ENCODE measurements at places on chromosomes 1 and 21.
A peak's percentile ranks its signal among the peaks of the same experiment; 100 is the strongest.

- DNase-seq = no peak
Observed at GRCh38 chr1:43238991-43239469, 30.8 kb upstream of the TMEM125 start.

GRCh38 chr1:46623743-46624644 is 7.4 kb upstream of the MOB3C start:
- DNase-seq = no peak

DNA sequence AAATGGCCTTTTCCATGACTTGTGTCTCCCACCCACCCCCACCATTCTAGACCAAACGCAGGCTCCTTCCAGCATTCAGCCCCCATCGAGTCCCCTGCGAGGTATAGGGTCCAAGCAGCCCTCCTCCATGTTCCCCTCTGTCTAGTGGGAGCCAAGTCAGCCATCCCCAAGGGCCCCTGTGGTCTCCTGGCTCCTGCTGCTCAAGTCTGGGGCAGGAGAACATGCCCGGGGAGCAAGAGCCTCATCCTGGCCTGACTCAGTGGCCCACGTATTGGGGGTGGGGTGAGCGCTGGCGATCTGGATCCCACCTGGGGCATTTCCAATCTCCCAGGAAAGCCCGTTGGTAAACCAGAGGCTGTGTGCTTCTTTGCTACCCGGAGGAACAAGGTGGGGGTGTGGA is 4.1 kb upstream of the PRDM16 start:
- DNase-seq = no peak

- DNase-seq = no peak
Observed at GRCh38 chr1:189880135-189880534, 597.5 kb downstream of the BRINP3 start.

- DNase-seq = no peak
Observed at GRCh38 chr1:40432644-40433390, 17.5 kb upstream of the ZFP69B start.

DNA sequence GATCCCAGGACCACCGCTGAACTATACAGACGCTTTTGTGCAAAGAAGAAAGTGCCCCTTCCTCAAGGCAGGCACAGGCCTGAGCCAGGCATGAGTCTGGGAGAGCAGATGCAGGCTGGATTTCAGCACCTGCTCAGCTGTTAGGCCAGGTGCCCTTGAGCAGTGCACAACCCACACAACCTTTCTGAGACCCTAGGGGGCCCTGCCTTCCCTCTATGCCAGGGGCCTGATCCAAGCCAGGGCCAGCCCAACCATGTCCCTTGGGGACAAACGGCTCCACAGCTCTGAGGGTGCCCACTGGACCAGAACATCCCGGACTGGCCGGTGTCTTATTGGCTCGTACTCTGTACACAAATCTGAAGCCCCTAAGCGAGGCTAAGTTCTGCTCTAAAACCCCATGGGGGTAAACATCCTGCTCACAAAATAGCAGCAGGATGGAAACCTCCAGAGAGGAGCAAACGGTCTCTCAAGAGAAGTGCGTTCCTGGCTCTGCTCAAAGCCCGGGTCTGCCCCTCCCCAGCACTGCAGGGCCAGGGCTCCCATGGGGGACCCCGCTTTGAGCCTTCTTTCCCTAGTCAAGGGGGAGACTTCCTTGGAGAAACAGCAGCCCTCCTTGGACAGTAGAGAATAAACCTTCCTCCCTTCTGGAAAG is 275.1 kb downstream of the NPHP4 start:
- DNase-seq = no peak

DNA sequence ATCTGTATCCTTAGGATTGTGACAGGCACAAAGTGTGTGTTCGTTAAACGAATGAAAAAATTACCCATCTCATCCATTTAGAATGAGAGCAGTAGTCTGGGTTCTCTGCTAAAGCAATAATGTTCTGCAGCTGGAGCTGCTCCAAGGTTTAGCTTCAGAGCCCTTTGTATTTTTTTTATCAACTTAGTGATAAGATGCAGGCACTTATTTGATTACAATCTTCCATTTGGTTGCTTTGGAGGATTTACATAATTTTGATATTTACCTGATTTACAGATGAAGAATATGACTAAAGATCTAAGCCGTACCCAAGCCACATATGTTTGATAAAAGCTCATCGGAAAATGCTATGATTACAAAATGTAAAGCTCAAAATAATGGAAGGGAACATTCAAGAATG is 201.2 kb downstream of the KCTD3 start:
- DNase-seq = no peak

DNA sequence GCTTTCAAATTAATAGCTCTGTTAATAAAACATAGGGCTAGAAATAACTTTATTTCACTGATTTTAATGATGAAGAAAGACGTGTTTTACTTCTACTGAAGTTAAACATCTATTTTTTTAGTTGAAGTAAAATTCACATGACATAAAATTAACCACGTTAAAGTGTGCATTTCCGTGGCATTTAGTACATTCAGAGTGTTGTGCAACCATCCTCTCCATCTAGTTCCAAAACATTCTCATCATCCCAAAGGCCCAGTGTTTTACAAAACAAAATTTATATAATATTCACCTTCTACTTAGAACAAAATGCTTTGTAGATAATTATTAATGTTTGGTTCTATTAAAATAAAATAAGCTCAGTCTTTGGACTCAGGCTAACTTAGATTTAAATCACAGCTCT is 108.5 kb upstream of the GNG12 start:
- DNase-seq = no peak

- DNase-seq = no peak
Observed at GRCh38 chr1:115732316-115732715, 36.2 kb downstream of the CASQ2 start.

GRCh38 chr1:149993181-149993580 is 17.3 kb downstream of the OTUD7B start:
- DNase-seq = no peak

- DNase-seq = no peak
Observed at GRCh38 chr1:78676993-78677392, 27.4 kb downstream of the IFI44 start.

- no peak for DNase-seq
Observed at GRCh38 chr1:226706684-226707083, 32.4 kb downstream of the ITPKB start.

GRCh38 chr1:66397192-66397591 is 136.8 kb upstream of the SGIP1 start:
- DNase-seq = peak; percentile 75

- DNase-seq = no peak
Observed at GRCh38 chr1:168380945-168381344, 100.3 kb downstream of the TBX19 start.

- peak; percentile 21 for DNase-seq
Observed at GRCh38 chr1:205324781-205325180, 3.2 kb upstream of the NUAK2 start.

GRCh38 chr1:28796352-28797211 is 15.4 kb upstream of the OPRD1 start:
- no peak for DNase-seq

DNA sequence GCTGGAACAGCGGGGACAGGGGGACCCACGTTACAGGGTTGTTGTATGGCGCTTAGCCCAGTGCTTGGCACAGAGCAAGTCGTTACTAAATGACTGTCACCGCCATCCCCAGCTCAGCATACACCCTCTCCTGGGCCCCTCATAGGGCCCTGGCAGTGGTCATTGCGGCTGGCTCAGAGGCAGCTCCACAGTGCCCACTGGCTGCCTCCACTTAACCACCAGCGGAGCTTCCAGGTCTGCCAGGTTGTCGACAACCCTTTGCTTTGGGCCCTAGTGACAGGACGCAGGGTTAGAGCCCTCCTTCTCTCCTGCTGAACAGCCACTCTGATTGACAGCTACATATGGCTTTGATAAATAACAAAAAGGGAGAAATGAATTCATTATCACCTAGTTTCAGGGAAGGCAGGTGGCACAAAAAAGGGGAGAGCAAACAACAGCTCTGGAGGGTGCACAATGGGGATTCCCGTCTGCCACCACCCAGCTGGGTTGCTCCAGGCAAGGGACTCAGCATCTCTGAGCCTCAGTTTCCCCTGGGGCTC is 4.8 kb downstream of the EFHD2 start:
- no peak for DNase-seq

DNA sequence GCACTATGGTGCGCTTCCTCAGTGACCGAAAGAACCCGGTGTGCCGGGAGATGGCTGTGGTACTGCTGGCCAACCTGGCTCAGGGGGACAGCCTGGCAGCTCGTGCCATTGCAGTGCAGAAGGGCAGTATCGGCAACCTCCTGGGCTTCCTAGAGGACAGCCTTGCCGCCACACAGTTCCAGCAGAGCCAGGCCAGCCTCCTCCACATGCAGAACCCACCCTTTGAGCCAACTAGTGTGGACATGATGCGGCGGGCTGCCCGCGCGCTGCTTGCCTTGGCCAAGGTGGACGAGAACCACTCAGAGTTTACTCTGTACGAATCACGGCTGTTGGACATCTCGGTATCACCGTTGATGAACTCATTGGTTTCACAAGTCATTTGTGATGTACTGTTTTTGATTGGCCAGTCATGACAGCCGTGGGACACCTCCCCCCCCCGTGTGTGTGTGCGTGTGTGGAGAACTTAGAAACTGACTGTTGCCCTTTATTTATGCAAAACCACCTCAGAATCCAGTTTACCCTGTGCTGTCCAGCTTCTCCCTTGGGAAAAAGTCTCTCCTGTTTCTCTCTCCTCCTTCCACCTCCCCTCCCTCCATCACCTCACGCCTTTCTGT is 7.3 kb upstream of the PIGV start:
- DNase-seq = no peak

DNA sequence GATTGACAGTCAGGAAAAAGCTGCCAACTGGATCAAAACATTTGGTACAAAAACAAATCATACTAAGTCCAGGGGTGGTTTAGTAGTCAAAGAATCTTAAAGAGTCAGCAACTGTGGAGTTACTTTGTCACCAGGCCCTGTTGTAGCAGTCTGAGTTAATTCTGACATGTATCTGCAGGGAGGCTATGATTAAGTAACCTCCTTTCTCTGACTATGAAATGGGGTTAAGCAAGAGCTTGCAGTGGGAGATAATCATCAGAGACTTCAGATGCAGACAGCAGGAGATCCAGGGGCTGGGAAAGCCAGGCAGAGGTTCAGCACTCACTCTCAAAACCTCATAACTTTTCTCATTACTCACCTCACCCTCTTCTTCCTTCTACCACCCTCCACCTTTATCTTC is 99.2 kb upstream of the BTG3 start:
- DNase-seq = no peak

DNA sequence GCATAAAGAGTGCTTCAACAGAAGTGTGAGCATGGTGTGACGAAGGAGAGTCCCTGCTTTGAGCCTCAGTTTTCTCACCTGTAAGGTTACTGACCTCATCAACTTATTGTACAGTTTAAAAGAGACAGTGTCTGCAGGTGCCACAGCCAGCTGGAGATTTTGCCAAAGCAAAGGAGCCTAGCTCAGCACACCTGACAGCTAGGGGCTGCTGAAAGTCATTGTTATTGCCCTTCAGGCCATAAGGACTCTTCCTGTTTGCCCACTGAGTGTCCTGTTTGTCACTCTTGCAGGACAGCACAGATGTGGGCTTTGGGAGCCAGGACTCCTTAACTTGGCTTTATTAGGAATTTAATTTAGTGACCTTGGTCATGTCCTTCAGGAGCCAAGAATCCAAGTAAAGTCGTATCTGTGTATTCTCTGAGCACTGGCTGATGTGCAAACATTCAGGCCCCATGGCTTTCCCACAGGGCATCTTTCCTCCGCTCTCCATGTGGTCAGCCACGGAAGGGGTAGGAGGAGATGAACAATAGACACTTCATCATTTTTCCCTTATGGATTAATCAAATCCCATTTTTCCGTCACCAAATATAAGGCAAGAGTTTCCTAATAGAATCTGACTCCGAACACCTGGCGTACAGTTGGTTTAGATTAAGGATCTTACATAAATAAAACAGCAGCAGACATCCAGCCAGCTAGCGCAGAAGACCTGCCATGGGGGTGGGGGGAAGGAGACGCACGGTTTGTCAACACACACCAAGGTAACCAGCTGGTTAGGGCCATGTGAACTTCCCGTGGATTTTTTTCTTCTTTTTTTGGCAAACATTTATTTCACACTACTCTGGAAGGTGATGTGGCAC is 43.1 kb upstream of the KANK4 start:
- no peak for DNase-seq

GRCh38 chr1:244160455-244161235 is 109.6 kb downstream of the ZBTB18 start:
- DNase-seq = no peak

GRCh38 chr1:61380561-61380960 is 298.2 kb downstream of the NFIA start:
- DNase-seq = no peak

GRCh38 chr1:29688471-29689365 is 452.4 kb downstream of the PTPRU start:
- no peak for DNase-seq

- DNase-seq = no peak
Observed at GRCh38 chr1:200108659-200109058, 81.1 kb downstream of the NR5A2 start.

DNA sequence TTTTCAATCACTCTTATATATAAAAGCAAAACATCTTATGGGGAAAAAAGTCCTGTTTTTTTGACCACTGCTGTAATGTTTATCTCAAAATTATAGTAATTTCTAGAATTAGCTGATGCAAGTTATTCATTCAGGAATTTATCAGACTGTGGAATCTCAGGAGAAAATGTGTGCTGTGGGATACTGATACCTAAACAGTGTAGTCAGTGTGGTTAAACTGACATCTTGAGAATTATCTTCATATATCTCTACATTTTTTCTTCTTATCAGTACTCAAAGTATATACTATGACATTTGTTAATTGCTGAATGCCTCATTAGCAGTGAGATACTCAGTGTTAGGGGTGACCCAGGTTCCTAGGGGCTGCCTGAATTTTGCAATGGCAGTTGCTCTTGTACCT is 839.3 kb downstream of the KCNT2 start:
- no peak for DNase-seq

DNA sequence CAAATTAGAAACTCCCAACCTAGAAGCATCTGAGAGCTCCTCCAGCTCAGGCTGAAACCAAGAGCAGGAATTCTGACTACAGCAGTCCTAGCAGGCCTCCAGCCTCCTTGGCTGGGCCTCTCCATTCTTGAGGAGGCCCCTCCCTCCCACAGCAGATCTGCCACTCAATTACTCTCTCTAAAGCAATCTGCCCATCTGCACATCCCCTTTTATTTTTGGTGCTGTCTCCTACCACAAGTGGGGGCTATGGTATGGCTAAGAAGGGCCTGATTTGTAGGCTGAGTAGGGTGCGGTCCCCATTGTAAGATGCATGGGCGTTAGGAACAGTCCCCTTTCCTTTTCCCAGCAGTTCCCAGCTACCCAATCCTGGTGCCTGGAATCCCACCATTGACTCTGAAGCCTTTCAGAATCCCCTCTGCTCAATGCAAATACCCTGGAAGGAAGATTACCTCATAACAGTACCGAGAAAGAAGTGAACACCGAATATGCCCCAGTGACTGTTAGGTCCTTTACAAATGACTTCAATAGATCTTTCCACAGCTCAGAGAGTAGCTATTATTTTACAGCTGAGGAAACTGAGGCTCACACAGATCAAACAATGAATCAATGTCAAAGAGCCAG is 11.6 kb upstream of the TTC39A start:
- DNase-seq = peak; percentile 58

- no peak for DNase-seq
Observed at GRCh38 chr1:8684590-8684989, 132.8 kb downstream of the RERE start.
